AG09309 (cell line): ENCODE measurements at places on chromosomes 5 and 9.

- no peak for DNase-seq
Observed at GRCh38 chr5:141637767-141638419, 1.1 kb downstream of the RELL2 start.

DNA sequence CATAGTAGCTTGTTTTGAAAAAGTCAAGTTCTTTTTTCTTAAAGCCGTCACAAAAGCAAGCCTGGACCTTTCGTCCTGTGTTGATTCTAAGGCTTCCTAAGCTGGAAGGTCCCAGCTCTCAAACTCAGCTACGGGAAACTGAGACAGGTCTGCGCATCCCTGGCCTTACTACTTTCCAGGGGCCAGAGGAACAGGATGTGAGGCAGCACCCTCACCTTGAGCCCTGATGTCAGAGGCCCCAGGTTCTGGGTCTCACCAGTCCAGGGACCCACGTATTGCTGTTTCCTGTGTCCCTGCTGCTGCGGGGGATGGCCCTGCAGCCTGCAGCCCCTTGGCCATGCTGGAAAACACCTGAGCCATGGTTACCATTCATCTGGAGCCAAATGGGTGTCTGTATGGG, 123.9 kb downstream of the COL23A1 start:
- no peak for DNase-seq

GRCh38 chr5:36552651-36553393, 53.6 kb upstream of the SLC1A3 start:
- no peak for DNase-seq

DNA sequence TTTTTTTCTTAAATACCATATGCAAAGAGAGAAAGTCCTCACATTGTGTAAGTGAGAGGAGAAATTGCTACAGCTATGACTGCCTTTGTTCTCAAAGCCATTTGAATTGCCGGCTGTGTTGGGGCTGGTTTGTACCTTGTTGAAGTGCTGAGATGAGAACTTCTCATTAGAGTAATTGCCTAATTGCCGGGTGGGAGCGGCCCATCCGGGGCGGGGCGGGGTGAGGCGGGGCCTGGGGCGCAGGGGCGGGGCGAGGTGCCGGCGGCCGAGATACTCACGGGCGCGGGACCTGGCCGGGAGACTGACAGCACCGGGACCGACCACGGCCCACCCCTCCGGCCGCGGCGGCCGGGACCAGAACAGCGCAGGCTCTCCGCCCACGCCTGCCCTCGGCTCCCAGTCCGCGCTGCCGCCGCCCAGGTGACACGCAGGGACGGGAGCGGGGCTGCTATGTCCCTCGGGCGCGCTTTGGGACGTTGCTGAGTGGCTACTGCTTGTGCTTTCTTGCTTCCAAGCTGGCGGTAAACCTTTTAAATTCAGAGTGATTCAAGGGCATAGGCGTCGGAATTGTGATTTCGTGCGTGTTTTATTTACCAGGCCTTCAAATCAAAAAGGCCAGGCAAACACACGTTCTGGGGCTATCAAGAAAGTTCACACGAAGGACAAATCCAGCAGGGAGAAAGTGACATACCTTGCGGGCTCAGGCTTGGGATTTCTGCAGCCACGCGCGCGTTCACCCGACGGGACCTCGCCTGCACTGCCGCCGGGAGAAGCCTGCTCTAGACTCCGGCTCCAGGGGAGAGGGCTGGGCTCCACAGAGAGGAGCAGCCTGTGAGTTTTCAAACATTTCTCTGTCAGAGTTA, 269.1 kb downstream of the FANCC start:
- DNase-seq: no peak

DNA sequence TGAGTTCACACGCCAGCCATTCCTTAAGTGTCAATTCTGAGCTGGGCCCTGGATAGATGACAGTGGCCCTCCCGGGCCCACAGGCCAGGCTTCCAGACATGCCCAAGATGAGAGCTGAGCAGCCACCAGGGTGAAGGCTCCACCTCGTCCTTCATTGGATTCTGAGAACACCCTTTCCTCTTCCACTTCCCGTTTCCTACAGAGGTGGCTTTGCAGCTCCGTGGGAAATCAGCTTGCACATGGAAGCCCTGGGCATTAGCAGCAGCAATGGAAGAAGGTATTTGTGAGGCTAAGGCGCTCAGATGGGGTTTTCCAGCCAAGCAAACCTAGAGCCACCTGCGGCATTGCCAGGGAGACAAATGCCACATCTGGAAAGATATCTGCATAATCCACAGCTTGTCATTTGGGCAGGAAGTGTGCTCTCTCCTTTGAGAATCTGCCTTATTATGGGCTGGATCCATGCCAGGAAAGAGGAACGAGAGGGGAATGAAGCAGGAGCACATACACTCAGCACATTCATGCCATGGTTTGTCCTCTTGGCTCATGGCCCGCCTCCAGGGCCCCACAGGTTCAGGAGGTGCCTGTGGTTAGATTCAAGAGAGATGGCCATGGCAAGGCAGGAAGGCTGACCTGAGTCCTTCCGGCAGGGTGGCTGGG, 34.1 kb downstream of the CFAP77 start:
- DNase-seq: no peak

- DNase-seq: no peak
Observed at GRCh38 chr5:150021491-150022157, 21.1 kb downstream of the HMGXB3 start.

- DNase-seq: no peak
Observed at GRCh38 chr9:84969736-84970135, 300.2 kb downstream of the NTRK2 start.

GRCh38 chr9:112526973-112527372, 40.3 kb downstream of the KIAA1958 start:
- DNase-seq: no peak

DNA sequence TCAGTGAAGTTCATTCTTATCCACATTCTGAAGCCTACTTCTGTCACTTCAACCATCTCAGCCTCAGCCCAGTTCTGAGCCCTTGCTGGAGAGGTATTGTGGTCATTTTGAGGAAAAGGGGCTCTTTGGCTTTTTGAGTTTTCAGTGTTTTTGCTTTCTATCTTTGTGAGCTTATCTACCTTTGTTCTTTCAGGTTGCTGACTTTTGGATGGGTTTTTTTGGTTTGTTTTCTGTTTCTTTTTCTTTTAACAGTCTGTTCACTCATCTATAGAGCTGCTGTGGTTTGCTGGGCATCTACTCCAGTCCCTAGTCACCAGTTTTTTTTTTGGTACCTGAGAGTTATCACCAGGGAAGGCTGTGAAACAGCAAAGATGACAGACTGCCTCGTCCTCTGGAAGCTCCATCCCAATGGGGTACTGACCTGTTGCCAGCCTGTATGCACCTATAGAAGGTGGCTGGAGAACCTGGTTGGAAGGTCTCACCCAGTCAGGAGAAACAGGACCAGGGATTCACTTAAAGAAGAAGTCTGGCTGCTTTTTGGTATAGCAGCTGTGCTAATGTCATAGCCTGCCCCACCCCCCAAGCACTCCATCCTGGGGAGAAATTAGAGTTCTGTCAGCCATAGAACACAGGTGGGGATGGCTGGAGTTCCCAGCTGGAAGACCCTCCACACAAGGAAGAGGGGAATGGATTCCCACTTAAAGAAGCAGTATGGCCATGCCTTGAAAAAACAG, 138.6 kb upstream of the TSLP start:
- no peak for DNase-seq

DNA sequence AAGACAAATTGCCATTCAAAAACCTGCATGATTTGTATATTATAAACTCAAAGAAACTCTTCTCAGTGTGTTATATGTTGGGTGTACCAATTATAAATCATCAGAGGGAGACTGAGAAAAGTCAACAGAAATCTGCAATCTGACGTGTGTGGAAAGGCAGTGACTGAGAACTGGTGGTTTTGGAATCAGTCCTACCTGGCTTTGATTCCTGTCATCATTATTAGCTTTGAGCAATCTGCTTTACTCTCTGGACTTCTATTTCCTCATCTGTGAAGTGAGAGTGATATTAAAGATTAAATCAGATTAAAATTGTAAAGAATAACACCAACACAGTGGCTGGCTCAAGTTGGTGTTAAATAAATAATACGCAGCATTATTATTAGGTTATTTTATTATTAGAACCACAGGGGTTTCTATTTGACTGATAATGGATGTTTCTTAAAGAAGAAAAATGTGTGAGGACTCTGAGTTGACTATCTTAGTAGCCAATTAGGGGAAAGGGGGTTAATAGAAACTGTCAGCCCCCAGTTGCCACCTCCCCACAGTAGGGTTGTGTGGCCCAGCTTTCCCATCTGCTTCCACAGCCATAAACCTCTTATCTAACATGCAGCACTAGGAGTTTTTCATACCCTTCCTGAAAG, 59.6 kb downstream of the SNCAIP start:
- DNase-seq: no peak

- DNase-seq: no peak
Observed at GRCh38 chr9:119221276-119221675, 148.0 kb downstream of the BRINP1 start.

- DNase-seq: no peak
Observed at GRCh38 chr9:107219486-107220077, 63.5 kb upstream of the RAD23B start.

GRCh38 chr5:31124651-31125305, 68.7 kb upstream of the CDH6 start:
- no peak for DNase-seq

- DNase-seq: peak; percentile 63
Observed at GRCh38 chr5:16492398-16493140, 27.0 kb upstream of the ZNF622 start.

GRCh38 chr5:64074533-64074932, 91.1 kb upstream of the RNF180 start:
- DNase-seq: peak; percentile 1

DNA sequence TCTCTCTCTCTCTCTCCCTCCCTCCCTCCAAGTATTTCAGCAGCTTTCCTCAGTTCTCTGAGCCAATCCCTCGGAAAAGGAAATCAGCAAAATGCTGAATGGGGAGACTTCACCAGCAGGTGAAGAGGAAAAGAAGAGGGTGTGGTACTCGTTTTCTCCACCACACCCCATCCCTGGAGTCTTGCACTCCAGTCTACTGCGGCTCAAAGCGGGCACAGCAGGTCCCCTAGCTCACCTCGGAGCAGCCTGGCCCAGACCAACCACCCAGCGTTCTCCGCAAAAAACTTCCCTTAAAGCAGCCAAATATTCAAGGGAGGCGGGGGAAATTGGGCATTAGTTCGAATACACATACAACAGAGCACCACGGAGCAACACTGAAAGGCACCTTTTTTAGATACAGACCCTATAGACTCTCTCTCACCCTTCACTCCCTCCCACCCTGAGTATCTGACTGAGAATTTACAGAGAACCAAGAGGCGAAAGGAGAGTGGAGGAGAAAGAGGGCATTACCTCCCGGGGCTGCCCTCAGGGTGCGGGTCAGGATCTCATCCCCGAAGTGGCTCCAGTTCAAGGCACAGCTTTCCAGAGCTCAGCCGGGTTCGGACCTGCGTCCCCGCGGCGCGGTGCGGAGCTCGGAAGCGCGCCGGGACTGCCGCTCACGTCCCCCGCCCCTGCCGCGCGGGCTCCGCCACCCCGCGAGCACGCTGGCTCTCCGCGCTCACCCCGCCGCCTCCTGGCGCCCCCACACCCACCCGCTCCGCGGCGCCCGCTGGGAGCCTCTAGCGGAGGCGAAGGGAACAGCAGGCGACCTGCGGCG, 1638.5 kb upstream of the C9orf72 start:
- DNase-seq: no peak

DNA sequence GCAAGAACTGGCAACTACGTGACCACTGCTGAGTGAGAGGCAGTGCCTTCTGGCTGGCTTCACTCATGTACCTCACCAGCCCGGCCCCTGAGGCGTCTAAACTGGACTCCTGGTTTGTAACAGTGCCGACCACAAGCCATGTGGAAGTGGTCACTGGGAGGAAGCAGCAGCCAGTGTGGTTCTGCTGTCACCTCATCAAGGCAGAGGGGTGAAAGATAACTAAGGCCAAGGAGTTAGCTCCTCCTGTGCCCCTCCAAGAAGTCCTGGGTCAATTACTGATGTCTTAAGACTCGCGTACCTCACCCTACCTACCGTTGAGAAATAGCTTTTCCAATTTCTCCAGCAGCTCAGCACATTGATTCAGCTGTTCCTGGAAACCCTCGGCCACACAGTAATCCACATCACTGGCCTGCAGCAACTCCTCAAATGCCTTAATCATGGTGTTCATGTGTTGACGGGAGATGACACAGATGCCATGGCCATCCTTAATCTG, 142.9 kb downstream of the CDK5RAP2 start:
- DNase-seq: no peak

DNA sequence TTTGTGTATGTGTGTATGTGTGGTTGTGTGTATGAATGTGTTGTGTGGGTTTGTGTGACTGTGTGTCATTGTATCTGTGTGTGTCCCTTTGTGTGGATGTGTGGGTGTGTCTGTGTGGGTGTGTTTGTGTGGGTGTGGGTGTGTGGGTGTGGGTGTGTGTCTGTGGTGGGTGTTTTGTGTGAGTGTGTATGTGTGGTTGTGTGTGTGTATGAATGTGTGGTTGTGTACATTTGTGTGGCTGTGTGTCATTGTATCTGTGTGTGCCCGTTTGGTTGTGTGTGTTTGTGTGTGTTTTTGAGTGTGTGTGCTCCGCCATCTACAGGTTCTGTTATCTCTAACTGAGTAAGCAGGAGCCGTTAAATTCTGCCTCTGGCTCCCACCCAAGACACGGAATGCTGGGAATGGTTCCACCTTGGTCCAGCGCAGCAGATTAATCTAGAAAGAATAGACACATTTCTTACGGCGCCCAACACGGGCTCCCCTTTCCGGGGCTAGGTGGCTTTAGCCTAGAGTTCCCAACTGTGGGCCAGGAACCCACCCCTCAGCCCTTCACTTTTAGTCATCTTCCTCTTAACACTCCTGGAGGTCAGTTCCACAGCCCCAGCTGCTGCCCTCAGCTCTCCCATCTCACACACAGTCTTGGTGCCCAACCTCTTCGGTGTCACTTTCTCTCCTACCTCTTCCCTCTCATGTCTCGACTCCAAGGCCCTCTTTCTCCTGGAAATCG, 197.1 kb downstream of the TTLL11 start:
- no peak for DNase-seq

DNA sequence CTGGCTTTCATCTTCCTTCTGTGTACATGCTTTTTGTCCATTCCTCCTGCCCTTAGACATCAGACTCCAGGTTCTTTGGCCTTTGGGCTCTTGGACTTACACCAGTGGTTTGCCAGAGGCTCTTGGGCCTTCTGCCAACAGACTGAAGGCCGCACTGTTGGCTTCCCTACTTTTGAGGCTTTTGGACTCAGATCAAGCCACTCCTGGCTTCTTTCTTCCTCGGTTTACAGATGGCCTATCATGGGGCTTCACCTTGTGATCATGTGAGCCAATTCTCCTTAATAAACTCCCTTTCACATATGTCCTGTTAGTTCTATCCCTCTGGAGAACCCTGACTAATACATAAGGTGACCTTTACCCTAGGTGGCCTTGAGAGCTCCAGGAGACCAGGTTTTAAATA, 189.1 kb upstream of the CCNG1 start:
- no peak for DNase-seq

DNA sequence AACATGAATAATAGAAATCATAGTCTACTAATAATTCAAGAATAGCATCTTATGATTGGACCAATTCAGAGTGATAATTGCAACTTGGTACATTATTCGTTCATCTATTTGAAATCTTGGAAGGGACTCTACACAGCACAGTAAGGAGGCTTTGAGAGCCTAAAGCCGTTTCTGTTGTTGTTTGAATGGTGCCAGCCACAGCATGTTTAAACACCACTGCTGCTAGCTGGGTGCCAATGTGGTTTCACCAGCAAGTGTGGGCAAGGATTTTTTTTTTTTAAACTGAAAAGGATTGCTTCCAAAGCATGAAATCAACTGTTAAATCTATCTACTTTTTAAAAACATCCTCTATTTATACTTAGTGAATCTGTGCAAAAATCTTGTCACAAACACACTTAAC, 253.9 kb upstream of the MAP3K1 start:
- DNase-seq: no peak
